ENCODE measurements at places on chromosomes 2 and 18.

- no peak for DNase-seq
Measured at GRCh38 chr2:67755156-67755882, 307.5 kb downstream of the C1D start.

- DNase-seq: no peak
Measured at GRCh38 chr2:12884713-12885282, 168.1 kb downstream of the TRIB2 start.

DNA sequence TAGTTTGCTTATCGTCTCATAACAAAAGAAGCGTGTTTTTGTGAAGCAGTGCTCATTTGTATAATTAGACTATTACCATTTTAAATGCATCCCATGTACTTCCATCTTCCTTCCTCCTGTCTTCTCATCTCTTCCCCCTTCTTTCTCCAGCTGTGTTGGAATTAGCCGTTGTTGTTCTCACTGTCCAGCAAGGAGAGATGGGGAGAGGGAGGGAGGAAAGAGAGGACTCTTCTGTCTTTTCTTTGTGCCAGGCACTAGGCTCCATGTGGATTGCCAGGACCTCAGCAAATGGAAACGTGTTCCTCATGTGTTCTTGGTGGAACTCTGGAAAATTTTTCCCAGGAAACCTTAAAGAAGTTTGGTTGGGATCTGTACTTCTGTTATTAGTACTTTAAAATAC, 131.7 kb downstream of the PHLPP1 start:
- DNase-seq: no peak

DNA sequence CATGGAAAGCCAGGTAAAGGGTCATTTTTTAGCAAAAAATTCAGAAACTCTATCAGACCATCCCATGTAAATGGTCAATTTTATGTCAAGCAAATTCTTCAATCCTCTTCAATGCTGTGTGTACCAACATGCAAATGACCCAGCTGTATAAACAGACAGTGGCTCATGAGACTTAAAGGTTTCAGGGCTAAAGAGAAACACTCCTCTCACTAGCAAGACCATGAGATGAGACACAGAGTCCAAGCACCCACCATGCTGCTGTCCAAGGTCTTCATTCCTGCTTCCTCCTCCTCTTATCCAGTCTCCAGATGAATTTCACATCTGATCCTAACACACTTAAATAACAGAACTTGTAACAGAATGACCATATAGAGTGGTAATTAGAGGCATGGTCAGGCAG, 30.8 kb upstream of the ONECUT2 start:
- no peak for DNase-seq

GRCh38 chr2:200703127-200703925, 108.4 kb upstream of the BZW1 start:
- DNase-seq: no peak

DNA sequence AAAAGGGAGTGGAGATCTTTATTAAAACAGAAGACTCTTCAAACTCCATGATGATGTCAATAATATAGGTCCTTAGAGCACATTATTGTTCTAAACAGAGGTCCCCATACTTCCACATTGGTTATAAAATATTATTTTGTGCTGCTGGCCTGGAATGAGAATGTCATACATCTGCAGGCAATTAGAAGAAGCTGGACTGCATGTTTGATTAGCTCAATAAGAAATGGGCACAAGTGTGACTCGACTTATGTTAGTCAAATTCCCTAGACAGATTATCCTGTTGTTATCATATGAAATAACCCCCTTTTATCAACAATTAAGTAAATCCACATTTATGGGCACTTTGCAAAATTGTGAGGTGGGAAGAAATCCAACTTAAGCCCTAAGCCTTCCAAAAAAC, 8.8 kb downstream of the EFEMP1 start:
- no peak for DNase-seq

DNA sequence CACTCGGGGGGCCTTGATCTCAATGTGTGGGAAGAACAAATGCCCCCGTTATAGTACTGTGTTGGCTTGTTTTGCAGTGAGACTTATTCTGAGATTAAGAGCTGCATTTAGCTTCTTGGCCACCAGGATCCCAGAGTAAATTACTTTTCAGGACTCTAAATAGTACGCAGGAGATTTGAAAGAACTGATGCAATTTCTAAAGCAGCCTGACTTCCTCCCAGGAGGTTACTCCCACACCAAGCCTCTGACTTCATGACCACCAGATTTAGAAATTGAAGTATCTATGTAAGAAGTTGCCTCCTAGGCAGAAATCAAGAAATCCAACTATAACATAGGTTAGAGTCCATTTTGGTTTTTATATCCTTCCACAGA, 67.0 kb downstream of the FEZ2 start:
- no peak for DNase-seq

DNA sequence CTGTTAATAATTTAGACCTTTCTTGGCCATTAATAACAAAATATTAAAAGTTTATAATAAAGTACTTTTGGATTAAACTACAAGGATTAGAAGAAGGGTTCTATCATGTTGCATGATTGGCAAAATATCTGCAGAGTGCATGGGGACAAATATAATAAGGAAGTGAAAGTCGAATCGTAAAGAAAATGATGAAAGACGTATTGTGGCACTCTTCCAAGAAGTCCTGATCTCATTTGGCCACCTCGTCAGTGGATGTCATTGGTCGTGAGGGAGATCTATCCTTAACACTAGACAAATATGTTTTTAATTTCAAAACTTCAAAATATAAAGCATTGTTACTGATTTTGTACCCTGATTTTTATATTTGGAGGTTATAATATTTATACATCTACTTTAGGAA, 197.7 kb upstream of the STON1 start:
- DNase-seq: no peak

DNA sequence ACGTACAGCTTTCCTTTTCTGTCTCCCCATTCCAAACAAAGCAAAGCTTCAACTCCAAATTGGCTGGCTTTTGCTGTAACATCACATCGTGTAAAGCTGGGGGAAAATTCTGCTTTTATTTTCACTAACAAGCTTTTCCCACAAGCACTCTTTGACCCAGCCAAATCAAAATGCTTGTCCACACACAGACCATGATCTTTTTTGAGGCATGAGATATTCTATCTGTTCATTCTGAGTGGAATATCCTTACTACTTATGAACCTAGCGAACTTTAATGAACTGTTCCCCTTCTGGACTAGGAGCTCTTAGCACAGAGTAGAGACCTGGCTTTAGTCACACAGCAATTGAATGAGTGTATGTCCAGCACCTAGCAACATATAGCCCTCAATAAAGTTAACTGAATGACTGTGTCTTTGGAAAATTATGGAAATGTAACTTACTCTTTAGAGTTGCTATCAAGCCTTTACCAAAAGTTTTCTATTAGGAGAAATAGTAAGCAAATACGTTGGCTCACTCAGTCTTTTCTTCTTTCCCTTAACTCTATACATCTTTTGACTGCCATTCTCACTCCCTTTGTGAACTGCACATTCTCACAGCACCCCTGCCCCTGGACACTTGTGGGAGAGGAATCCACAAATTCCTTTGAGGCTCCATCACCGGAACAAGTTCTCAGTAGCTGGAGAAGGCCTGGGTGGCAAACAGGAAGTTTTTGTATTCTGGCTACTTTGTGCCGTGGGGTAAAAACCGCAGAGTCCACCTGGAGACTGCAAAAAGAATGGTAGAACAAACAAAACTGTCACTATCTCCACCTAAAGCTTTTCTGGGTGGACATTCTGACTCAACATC, 1.3 kb upstream of the UBE2E3 start:
- DNase-seq: no peak

GRCh38 chr2:31132786-31133185, 5.5 kb downstream of the GALNT14 start:
- DNase-seq: no peak

GRCh38 chr2:20453087-20453486, 6.2 kb downstream of the RHOB start:
- no peak for DNase-seq

DNA sequence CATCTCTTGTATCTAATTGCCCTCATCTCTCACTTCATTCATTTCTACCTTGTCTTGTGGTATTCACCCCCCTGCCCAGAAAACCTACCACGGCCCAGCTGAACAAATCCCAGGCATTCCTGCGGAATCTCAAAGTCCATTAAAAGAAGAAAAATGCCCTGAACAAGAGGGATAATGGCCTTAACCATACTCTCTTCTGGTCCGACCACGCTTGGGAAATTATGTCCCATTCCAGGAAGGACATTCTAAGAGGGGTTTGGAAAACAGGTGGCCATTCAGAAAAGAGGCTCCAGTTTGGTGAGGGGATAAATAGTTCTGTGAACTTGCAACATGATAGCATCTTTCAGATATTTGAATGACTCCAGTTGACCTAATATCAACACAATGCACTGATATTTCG, 349.9 kb upstream of the ZNF521 start:
- DNase-seq: no peak

DNA sequence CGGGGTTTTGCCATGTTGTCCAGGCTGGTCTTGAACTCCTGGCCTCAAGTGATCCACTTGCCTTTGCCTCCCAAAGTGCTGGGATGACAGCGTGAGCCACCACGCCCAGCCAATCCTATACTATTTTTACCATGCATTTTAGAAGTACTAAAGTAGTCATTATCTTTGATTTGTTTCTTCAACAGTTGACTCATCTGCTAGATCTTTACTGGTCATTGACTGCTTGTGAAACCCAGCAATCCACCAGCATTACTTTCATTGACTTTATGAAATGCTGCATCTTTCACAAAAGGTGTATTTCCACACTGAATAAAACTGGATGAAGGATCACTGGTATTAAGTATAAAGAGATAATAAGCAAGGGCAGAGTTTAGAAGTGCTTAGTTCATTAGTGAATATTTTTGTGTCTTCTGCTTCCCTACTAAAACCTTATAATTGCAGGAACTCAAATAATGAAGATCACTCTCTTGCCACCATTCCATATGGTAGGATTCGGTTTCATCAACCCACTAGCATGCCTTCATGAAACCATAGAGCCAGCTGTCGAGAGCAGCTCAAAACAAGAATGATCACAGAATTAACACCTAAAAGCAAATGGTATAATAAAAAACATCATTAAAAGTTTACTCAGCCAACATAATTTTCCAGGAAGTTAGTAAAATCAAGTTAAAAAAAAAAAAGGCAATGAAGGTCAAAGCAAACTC, 33.1 kb downstream of the IRS1 start:
- no peak for DNase-seq

GRCh38 chr18:9106800-9107584, 4.5 kb downstream of the NDUFV2 start:
- no peak for DNase-seq

All from GM12891 (cell line).